ENCODE measurements at places on chromosomes 3 and 15.

DNA sequence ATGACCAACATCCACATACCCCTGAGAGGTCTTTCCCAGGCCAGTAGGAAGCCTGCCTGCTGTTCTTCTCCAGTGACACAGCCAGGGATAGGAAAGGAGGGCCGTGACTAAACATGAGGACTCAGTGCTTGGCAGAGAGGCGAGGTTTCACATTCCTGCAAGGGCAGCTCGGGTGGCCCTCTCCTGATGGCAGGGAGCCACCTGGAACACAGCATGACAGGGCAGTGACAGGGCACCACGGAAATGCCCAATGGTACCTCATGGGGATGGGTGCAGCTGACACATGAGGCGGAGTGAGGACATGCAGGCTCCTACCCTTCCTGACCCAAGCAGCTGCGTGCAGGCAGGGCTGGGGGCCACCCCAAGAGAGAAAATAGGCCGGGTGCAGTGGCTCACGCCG, 7.4 kb upstream of the TGM5 start:
- no peak for DNase-seq

GRCh38 chr3:139024968-139025367, 4.2 kb upstream of the PRR23B start:
- DNase-seq = no peak

DNA sequence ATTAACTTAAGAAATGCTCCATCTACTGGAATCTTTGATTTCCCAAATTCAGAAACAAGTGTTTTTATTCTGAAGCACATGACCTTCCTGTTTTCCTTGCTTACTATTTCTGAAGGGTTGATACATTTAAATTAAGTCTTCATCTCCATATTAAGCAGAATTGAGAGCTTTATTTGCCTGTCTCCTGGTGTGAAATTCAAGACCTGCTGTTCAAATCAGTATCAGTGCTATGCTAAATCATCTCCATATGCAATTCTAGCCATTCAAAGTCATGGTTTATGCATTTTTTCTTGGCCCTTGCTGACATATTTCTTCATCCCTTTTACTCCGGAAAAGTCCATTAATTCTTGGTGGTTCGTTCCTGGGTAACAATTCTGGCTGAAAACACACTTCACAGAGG, 195.4 kb downstream of the ATP8B4 start:
- no peak for DNase-seq

- no peak for DNase-seq
These were observed 36.1 kb upstream of the SPESP1 start for GRCh38 chr15:68894208-68894607.

DNA sequence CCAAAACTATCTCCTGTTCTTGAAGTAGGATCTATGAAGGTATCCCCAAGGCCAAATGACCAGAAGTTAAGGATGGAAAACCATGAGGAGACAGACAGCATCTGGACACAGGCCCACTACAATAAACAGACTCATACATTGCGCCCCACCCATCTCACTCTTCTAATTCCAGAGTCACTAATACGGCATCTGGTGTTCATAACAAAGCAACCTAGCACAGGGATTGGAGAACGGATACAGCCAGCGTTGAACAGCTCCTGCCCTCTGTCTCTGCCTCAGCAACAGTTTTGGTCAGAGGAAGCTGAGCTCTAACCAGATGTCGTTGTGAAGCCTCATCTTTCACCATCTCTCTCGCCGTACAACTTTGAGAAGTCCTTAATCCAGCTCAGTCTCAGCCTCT, 44.5 kb upstream of the CCDC80 start:
- DNase-seq = no peak

- DNase-seq = no peak
These were observed 867.8 kb downstream of the SQOR start for GRCh38 chr15:46502667-46503066.

Data from T1000 (cell line).